Stimulated activated CD8-positive, alpha-beta memory T cell treated with anti-CD3 and anti-CD28 coated beads, Interleukin-7, amount 100 ng/mL, for 1 hour (primary cell): ENCODE measurements at places on chromosomes 16 and 17.

DNA sequence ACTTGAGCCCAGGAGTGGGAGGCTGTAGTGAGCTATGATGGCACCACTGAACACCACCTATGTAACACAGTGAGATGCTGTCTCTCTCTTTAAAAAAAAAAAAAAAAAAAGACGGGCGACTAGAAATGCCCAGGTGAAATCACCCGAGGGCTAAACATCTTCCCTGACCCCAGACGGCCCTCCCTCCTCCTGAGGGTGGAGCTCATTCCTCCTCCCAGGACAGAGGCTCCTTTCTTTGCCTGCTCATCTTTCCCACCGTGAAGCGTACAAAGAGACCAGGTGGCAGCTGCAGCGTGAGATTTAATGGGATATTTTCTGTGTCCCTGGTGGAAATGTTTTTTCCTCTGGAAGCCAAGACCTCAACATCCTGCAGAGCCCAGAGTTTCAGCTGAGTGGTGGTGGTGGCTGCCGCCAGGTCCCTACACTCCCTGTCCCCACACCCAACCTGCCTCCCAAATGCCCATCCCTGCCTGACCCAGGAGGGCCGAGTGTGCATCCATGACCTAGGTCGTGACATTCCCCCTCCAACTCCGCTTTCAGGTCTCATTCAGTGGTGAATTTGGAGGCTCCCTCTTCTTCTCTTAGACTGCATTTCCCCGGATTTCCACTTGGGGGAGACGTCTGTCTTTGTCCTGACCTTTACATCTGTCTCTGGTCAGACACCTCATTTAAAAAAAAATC, 14.4 kb upstream of the GPRC5B start:
- no peak for DNase-seq

DNA sequence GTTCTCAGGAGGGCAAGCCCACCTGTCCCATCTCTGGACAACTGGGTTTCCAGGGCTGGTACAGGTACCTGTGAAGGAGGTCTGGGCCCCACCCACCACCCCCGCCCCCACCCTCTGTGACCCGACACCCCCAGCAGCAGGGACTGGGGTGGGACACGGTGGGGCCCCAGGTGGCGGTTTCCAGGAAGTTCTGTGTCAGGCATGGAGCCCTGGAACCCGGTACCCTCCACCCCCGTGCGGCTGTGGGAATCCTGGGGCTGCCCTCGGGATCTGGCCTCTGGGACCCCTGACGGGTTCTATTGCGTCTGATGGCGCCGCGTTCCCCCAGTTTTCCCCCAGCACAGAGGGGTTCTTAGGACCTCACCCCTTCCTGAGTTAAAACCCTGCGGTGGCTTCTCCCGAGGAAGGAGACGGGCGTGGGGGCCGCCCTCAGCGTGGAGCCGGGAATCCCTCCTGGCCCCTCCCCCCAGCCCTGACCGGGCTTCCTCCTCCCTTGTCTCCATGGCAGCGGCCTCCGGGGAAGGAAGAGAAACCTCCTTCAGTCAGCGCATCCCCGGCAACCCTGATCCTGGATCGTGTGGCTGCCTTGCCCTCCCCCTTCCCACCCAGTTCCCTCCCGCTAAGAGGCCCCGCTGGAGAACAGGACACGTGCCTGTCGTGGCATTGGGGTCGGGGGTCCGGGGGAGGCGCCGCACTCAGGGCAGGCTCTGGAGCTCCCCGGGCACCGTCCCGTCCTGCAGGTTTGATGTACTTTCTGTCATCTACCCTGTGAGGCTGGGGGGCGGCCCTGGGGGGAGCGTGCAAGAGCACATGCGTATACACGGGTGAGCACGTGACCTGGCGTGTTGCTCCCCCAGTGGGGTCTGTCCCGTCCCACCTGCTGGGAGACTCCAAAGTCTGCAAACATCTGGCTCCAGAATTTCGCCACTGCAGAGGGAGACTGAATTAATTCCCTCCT, 30.3 kb downstream of the CACNA1H start:
- no peak for DNase-seq

- no peak for DNase-seq
Observed at GRCh38 chr17:51341457-51341856, 81.1 kb downstream of the UTP18 start.

DNA sequence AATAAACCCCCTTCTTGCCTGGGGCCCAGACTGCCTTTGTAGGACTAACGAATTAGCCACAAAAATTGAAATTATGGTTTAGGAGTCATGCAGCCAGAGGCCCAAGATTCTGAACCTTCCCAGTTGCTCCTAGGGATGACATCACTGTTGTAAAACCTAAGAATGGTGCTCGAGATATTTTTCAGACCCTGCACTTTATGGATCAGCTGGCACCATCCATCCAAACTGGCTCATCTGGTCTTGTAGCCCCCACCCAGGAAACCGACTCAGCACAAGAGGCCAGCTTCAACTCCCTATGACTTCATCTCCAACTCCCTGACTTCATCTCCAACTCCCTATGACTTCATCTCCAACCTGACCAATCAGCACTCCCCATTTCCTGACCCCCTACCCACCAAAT, 10.9 kb upstream of the EVPL start:
- no peak for DNase-seq

DNA sequence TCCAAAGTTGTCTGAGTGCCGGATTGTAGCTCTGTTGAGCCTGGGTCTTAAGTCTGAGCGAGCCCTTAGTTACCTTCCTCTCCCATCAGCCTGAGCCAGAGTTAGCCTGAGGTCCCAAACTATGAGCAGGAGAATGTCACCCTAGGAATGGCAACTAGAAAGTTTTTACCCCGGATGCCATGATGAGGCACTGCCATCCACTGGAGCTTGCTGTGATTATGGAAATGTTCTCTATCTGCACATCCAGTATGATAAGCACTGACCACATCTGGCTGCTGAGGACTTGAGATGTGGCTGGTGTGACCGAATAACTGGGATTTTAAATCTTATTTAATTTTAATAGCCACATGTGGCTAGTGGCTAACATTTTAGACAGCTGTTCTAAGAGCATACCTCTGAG, 550.0 kb downstream of the CDH13 start:
- DNase-seq = no peak
